Kidney glomerular epithelial cell (primary cell): ENCODE measurements at places on chromosomes 1 and 21.

DNA sequence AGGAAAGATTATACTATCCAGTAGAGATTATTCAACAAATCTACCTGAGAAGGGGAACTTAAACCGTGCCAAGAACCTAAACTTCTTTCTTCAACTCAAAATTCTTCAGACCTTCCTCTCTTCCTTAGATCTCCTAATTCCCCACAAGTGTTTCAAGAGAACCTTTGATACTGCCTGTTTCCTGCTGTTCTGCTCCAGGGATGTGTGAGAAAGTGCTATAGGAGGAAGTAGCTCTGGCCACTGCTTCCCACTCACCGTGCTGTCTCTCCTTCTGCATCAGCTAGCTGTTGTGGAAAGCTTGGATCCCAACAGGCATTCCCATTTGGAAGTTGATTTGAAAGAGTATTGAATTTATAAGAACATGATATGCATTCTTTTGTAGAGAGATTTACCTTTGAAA is 4.5 kb upstream of the NOS1AP start:
- no peak for DNase-seq

DNA sequence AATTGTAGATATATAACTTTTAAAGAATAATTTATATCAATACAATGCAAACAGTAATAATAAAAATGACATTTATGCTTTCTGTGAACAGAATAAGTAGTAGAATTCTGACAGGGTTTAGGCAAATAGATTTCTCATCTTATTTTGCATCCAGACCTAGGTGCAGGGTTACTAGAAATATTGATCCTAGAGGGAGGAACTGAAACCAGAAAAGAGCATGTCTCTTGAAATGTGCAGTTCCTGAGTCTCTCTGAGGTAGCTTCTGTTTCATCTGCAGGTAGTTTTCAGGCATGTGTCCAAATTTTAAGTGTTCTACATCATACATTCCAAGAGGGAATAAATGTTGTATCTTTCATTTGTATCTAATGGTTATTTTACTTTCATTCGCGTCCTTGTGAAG is 631.9 kb upstream of the ADGRL4 start:
- DNase-seq: no peak

DNA sequence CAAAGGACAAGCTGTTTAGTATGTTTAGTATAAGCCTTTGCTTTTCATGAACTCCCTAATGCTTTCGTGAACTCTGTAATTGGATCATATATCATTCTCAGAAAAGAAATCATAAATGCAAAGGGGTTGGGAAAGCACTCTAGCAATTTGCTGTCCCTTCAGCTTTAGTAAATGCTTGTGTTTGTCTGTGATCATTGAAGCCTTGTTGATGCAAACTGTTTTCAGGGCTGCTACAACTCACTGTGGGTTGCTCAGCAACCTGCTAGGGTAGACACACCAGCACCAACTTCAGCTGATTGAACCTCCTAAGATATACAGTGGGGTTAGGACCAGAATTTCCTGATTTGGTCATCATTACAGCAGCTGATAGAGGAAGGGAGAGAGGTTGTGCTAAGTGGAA is 95.0 kb downstream of the SGIP1 start:
- no peak for DNase-seq

GRCh38 chr1:93651695-93652094 is 29.9 kb downstream of the BCAR3 start:
- DNase-seq: no peak

DNA sequence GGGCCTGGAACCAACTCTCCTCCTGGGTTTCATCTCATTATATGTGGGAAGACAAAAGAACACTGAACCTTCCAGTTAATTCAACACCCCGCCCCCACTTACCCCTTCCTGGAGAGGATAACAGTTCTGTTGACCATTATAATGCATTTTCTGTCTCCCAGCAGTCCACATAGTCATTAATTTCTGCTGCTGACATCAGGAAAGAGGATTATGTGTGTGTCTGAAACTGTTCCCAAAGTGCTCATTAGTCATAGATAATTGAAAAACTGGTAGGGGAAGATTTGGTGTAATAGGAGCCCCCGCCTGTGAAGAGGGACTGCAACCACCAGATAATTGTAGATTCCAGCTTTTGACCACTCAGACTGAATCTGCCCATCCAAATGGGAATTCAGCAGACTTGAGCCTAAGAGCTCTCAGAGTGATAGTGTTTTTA is 208.7 kb downstream of the FGGY start:
- no peak for DNase-seq

DNA sequence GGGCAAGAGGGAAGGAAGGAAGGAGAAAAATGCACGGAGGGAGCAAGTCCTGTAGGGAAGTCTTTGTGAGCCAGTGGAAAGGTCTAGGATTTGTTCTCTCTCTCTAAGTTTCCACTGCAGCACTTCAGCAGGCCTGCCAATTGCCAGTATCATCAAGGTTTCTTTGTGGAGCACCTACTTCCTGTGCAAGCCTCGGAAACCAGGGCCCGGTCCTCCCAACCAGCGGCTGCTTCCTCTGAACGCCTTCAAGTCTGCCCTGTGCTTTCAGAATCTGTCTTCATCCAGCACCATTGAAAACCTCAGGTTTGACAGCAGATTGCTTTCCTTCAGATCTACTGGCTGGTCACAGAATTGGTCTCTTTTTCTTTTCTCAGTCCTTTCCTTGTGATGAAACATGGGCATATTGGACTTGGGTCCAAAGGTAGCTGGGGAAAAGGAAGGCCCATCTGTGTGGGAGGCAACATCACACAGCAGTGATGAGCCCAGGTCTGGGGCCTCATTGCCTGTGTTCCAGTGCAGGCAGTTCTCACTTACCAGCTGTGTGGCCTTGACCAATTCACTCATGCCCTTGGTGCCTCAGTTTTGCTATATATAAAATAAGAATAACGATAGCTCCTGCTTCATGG is 144.5 kb downstream of the SEC16B start:
- no peak for DNase-seq
